ENCODE measurements at places on chromosomes 5 and 9. TPM values are rescaled to one million over a fixed set of nuclear protein-coding genes. Genes with fewer than 3 reads are reported as not detected.

- DNase-seq = no peak
These were observed 112.8 kb upstream of the HMHB1 start for GRCh38 chr5:143699121-143699520.

The STARD4 gene
- total RNA-seq = 74.9 TPM

DNA sequence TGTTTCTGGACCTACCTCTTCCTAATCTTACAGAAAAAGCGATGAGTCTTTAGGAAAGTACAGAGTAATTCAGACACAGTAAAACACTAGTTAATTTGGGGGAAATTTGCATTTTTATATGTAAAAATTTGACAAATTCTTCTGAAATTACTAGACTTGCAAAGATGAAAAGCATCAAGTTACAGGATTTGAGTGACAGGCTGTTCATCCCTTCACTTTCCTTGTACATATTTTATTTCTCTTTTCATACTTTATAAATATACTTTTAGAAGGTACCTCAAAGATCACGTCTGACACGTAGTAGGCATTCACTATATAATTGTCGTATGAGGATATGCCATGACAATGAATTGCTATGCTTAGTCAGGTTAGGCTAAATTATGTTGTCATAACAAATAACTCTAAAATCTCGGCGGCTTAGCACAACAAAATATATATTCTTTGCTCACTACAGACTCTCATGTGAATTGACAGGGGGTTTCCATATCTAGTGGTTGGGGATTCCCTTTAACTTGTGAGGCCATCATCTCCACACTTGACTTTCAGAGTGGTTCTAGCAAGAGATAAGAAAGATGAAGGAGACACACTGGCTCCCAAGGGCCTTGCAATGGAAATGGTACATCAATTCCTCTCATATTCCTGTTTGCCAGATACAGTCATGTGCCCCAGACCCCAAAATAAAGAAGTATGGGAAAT is 154.1 kb upstream of the TUT7 start:
- DNase-seq = no peak

The ESM1 gene
- 0.83 TPM for total RNA-seq

- DNase-seq = no peak
These were observed 107.8 kb upstream of the PRLR start for GRCh38 chr5:35338157-35338453.
